ENCODE measurements at places on chromosomes 7 and 10.

GRCh38 chr10:16993186-16993585 is 136.4 kb downstream of the CUBN start:
- DNase-seq: no peak

DNA sequence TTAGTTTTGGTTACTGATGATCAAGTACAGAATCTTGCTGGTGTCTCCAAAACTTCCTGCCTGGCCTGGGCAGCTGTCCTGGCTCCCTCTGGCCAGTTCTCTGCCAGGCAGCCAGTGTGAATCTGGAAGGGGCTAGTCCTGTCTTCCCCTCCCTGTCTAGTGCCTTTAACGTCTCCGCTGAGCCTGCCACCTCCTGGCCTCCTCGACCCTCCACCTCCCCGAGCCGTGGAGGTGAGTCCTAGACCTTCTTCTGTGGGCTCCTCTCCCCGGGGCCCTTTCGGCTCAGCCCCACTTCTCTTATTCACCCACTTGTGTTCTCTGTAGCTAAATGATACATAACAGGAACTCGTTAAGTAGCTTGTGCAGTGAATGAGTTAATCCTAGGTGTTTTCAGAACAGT is 218.2 kb downstream of the MGMT start:
- DNase-seq: no peak

GRCh38 chr10:6337382-6337781 is 134.7 kb downstream of the PFKFB3 start:
- DNase-seq: no peak

- no peak for DNase-seq
These were observed 35.0 kb downstream of the RAMP3 start for GRCh38 chr7:45192621-45193041.

GRCh38 chr7:128053023-128053422 is 21.8 kb upstream of the LRRC4 start:
- no peak for DNase-seq

GRCh38 chr7:86926732-86927131 is 132.7 kb downstream of the ELAPOR2 start:
- peak; percentile 41 for DNase-seq

- DNase-seq: no peak
These were observed 74.8 kb upstream of the AKR1E2 start for GRCh38 chr10:4751211-4751610.

- peak; percentile 24 for DNase-seq
These were observed 220.6 kb downstream of the CCDC3 start for GRCh38 chr10:12780634-12781601.

- no peak for DNase-seq
These were observed 13.4 kb upstream of the WDFY4 start for GRCh38 chr10:48670978-48671913.

DNA sequence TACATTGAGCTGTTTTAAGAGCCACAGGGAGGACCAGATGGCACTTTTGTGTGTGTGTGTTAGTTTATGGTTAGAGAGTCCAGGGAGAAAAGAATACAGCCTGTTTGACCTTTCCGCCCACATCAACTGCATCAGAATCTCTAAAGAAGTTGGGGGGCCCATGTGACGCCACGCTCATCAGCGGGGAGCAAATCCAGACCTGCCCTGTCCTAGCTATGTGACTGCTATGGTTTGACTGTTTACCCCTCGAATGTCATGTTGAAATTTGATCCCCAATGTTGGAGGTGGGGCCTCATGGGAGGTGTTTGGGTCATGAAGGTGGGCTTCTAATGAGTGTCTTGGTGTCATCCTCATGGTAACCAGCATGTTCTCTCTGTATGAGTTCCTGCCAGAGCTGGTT is 128.0 kb downstream of the ADRA2A start:
- no peak for DNase-seq

DNA sequence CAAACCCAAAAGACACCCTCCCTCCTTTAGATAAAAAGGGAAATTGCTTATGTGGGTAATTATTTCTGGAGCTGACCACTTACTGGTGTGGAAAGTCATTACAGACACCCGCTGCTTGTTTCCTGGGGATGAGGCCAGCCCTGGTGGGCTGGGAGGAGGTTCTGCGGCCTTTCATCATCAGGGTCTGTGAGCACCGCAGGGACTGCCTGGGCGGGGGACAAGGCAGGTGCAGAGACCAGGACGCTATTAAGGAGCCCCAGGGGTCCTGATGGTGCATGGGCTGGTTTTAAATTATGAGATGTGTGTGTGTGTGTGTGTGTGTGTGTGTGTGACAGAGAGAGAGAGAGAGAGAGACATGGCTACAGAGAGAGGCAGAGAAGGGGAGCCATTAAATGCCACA is 171.2 kb downstream of the DNAJB6 start:
- DNase-seq: no peak

DNA sequence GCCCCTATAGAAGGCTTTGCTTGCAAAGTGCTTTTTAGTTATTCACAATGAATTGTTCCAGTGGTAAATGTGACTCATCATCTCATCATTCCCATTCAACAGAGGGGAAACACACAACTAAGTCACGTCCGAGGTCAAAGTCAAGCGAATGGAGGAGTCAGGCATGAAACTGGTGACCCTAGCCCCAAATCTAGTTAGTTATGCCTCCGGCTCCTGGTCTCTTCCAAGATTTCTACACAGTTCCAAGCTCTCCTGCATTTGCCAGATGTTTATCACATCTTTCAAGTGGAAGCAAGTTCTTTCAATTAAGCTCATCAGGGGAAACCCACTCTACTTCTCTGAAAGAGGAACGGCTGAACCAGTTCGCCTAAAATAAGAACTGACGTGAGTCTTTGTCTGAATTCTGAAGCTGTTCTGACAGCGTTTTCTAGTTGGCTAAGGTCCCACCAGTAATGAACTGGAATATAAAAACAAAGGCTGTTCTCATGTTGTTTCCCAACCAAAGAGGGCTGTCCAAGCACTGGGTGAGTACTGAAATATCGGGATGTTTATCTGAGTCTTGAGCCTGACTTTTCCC is 140.9 kb upstream of the NRBF2 start:
- DNase-seq: peak; percentile 38

DNA sequence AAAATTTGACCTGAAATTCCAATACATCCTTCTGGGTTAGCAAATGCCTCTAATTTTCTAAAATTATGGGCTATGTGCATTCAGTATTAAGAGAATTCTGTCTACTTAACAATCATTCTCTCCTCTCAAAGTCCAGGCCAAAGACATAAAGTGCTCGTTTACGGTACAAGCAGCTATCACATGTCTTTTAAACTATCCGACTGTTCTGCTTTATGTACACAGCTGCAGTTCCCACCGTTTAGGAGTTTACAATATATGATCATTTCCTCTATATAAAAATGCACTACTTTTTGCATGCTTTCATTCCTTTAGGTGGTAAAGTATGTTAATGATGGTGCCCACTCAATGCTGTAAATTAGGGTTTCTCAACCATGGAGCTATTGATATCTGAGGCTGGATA is 34.0 kb downstream of the CDK6 start:
- DNase-seq: no peak

GRCh38 chr10:11014671-11015445 is 2.8 kb upstream of the CELF2 start:
- no peak for DNase-seq

GRCh38 chr7:130149281-130150139 is 55.7 kb downstream of the TMEM209 start:
- no peak for DNase-seq

GRCh38 chr7:39451901-39452300 is 114.3 kb upstream of the YAE1 start:
- no peak for DNase-seq

DNA sequence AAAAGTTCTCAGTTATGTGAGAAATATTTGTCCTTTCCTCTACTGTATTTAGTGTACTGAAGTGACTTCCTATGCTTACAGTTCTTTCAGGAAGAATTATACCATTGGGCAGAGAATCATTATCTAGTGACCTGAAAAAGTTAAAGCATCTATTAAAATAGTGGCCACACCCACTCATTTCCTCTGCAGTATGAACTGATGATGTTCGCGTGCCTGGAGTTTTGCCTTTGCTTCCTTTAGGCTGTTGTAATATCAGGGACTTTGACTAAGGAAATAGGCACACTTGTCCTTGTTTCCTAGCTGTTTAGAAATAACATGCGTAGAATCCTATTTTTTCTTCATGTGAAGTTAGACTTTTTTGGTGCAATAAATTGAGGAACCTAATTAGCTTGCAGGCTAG is 100.7 kb downstream of the ZMYND11 start:
- no peak for DNase-seq

DNA sequence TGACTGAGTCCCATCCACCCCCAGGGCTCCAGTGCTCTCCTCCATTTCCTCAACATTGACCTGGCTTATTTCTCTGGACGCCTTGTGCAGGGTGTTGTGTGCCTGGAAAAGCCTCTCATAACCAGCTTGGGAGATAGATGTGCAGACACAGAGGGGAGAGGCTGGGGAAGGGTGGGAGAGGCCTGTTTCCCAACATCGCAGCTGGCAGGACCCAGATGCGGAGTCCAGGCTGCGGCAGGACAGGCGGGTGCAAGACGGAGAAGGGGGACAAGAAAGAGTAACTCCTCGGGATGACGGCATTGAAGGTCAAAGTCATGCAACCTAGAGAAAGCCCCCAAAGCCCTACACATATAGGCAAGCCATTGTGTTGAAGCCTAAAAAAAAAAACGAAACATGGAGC is 54.1 kb upstream of the ANTXRL start:
- DNase-seq: no peak

All from activated CD4-positive, alpha-beta T cell treated with anti-CD3 and anti-CD28 coated beads, Interleukin-2, Interleukin-4, amounts not matched to agents 100 ng/mL and 50 ng/mL, durations not matched to agents 16 hours and 8 hours (primary cell).